Posterior vena cava (tissue), 2 donors: ENCODE measurements at places on chromosomes 6 and 20. TPM values are rescaled to one million over a fixed set of nuclear protein-coding genes. Genes with fewer than 3 reads are reported as not detected.
A peak's percentile ranks its signal among the peaks of the same experiment; 100 is the strongest.

RIMS1 gene
- total RNA-seq: 37.5 TPM

BTNL2 gene
- total RNA-seq: not detected

DNA sequence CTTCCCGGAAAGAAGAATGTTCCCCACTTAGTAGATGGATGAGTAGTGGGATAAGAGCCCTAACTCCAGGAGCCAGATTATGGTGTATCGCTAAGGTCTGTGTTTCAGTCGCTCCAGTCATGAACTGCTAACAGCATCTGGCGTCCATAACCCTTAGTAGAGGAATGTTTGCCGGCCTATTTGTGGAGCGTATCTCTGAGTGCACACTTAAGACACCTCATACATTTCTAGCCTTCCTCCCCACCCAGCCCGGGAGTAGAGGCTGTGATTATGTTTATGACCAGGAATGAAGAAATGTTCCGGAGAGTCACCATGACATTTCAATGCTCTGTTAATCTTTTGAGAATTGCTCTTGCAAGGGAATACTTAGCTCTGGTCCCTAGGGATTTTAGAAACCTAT is 251.1 kb upstream of the SOX4 start:
- DNase-seq: no peak

- DNase-seq: no peak
Observed at GRCh38 chr6:6890400-6890858, 217.3 kb upstream of the RREB1 start.

GRCh38 chr6:21101694-21102093 is 491.9 kb upstream of the SOX4 start:
- DNase-seq: no peak

DNA sequence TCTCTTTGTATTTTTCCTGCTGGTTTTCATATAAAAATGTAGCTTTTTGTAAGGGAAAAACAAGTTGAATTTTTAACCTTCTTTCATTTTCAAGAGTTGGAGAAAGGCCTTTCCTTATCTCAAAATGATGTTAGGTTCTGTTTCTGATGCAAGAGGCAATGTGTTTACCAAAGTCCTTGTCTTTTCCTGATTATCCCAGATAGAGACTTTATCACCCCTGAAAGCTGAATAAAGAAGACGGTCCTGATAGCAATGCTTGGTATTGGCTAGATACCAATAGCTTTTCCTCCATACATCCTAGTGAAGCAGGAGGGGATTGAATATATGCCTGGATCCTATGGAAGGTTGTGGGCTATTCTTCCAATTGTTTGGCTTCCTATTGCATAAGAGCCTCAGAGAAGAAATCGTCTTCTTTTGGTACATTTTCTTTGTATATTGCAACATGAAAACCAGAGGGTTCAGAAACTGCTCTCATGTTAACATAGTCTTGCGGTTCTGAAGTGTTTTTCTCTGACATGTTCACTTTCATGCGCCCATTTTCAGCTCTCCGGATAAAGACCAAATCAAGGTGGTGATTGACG is 5.5 kb downstream of the PNLDC1 start:
- no peak for DNase-seq

- peak; percentile 96 for DNase-seq
Observed at GRCh38 chr20:45833030-45833882, at the start of gene SNX21. SNX21 (plus strand) TSS chr20:45833799; CDS start chr20:45833920, 121 bp downstream.

DNA sequence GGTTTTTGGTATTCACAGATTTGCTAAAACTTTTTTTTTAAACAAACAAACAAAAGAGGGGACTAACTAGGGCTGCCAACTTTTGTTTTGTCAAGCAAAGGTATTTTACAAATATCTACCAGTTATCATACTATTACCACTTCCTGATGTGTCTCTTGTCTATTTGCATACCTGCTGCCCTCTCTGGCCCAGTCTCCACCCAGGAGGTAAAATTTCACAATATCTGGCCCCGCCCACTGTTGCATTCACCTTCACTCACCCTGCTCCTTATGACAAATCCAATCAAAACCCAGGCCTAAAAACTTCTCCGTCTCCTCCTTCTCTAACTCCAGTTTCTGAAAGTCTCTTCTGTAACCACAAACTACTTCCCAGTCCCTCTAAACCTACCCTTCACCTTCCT is 82.2 kb downstream of the TRERF1 start:
- DNase-seq: no peak

DNA sequence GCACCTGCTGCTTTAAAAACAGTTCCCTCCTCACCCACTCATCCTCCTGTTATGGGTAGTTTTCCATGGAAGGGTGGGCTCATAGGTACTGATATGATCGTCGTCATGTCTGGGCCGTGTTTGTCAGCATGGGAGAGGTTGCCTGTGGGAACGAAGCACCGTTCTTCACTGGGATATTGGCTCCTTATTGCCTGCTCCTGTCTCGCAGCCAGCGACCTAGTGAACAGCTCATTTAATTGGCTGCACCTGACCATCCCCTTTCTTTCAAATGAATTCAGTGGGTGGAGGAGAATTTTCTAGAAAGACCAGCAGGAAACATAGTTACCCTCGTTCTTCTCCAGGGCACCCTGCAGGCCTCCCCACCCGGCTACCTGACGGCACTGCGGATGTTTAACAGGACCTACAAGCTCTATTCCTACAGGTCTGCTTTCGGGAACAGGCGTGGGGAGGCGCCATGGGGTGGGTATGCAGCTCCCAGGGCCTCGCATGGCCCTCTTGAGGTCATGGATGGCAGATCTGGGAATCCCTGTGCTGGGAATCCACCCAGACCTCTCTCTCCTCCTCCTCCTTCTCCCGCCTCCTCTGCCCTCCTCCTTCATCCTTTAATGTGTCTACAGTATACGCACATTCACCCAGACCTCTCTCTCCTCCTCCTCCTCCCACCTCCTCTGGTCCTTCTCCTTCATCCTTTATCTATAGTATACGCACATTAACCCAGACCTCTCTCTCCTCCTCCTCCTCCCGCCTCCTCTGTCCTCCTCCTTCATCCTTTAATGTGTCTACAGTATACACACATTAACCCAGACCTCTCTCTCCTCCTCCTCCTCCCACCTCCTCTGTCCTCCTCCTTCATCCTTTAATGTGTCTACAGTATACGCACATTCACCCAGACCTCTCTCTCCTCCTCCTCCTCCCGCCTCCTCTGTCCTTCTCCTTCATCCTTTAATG is 21.9 kb downstream of the ENTPD6 start:
- peak; percentile 64 for DNase-seq

GNAS-AS1 gene
- not detected for total RNA-seq
